ENCODE measurements at places on chromosomes 11 and 22.

- peak; percentile 81 for DNase-seq
Measured at GRCh38 chr11:119375337-119376196, 5.9 kb downstream of the USP2 start.

GRCh38 chr11:111246956-111247355 is 1.4 kb downstream of the POU2AF2 start:
- DNase-seq: no peak

GRCh38 chr11:134625631-134626030 is 213.6 kb upstream of the B3GAT1 start:
- no peak for DNase-seq

DNA sequence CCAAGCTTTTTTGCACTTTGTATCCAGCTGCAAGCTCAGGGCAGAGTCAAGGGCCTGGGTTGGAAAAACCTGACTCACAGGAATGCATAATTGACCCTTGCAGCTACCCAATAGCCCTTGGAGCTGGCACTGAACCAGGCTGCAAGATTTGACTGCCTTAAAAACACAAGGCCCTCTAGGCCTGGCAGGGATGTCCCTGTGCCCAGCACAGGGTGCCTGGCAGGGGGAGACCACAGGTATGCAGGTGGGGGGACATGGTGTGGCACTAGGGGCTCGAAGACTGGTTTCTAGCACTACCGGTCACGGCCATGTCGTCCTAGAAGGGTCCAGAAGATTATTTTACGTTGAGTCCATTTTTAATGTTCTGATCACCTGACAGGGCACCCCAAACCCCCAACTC is 30.2 kb downstream of the SBF1 start:
- DNase-seq: no peak

DNA sequence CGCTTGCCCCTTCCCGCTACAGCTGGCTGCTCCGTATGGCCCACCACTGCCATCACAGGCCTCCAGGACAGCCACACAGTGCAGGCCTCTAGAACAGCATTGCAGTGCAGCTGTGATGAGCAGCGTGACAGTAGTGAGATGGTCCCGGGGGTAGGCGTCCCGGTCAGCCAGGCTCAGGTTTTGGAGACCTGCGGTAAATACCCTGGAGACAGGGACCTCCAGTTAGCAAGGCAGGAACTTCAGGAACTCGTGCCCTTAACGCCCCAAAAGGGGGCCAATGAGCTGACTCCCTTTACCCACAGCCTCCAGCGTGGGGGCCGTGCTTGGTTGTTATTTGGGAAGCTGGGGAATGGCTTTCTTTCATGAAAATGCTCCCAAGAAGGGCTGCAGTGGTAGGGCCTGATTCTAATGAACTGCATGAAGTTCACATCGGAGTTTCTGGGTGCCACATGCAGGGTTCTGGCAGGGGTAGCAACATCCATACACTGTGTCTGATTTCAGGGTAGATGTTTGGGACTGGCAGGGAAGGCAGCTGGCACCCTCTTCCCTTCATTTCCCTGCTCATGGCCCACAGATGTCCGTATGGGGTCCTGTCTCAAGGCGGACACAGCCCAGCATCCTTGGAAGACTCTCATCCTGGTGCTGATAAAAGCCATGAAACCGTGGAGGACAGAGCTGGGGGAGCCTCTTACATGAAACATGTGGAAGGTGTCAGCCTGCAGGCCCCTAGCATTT is 440.5 kb downstream of the TBC1D22A start:
- no peak for DNase-seq

- DNase-seq: no peak
Measured at GRCh38 chr11:71176812-71177211, 75.6 kb downstream of the SHANK2 start.

- no peak for DNase-seq
Measured at GRCh38 chr11:304061-304506, 3.5 kb upstream of the IFITM2 start.

DNA sequence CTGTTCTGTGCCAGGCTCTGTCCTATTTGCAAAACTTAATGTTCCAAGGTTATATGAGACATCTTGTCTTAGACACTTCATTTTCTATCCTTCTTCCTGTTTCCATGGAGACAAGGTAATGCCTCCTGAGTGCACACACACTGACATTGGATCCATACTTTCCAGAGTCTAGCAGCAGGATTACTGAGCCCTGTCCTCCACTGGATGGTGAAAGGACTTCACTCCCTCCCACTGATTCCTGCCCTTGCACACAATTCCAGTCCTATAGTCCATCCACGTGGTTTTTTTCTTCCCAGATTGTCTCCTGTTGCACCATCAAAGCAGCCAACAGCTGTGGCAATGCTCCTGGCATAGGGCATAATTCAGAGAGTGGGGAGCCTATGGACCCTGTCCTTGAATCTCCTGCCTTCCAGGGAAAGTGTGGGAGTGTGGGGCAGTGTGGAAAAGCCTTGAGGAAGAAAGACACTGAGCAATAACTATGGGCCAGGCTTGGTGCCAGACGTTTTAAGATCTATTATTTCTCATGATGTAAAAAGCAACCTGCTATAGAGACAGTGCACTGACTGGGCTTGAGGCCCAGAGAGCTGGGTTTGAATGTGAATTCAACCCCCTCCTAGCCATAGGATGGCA is 31.3 kb downstream of the SERPINH1 start:
- DNase-seq: peak; percentile 87

- DNase-seq: no peak
Measured at GRCh38 chr11:29734287-29734686, 282.5 kb downstream of the KCNA4 start.

- no peak for DNase-seq
Measured at GRCh38 chr11:110833033-110833484, 120.8 kb upstream of the ARHGAP20 start.

DNA sequence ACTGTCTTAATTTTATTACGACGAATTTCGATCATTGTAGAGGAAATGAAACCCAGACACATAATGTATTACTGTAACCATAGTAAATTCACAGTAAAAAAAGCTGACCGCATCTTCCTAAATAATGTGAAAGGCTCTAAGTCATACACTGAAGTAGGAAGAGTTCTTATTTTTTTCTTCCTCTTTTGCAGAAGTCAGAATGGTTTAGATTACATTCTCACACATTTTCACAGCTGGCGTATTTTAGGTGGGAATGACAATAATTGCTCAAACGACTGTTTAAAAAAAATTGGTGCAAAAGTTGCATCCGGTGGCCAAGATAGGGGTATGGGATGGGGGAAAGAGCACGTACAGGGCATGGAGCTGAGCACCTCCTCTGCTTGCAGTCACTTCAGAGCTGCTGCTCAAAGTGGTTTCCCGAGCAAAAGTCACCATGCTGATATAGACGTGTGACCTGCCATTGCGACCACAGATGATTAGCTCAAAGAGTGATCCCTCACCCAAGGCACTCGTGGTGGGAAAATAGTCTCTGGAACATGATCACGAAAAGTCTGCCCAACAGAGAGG is 35.3 kb downstream of the MMP13 start:
- no peak for DNase-seq

- peak; percentile 56 for DNase-seq
Measured at GRCh38 chr22:35749808-35750207, 32.1 kb downstream of the APOL5 start.

GRCh38 chr22:35218079-35218478 is 39.2 kb upstream of the HMGXB4 start:
- DNase-seq: no peak

- DNase-seq: no peak
Measured at GRCh38 chr22:22830193-22830592, 57.4 kb upstream of the IGLL5 start.

DNA sequence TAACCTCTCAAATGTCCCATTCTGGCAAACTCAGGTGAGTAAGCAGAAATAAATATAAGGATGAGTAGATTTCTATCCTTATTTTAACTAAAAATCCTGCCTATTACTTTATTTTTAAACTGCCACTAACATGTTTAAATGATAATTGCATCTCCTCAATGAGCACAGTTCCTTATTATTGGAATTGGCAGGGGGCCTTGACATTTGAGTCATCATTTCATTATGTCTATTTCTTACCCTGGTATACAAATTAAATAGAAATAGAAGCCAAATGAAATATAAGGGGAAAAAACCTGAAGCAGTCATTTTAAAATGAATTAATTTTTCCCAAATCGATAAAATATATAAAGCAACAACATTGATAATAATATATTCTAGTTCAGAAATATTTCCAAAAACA is 81.2 kb downstream of the GUCY1A2 start:
- DNase-seq: peak; percentile 45

GRCh38 chr11:73248526-73249185 is 23.5 kb upstream of the P2RY6 start:
- no peak for DNase-seq

- DNase-seq: peak; percentile 31
Measured at GRCh38 chr11:110295086-110295485, 1.3 kb downstream of the RDX start.

- DNase-seq: no peak
Measured at GRCh38 chr11:94877443-94878200, 95.7 kb downstream of the CWC15 start.

DNA sequence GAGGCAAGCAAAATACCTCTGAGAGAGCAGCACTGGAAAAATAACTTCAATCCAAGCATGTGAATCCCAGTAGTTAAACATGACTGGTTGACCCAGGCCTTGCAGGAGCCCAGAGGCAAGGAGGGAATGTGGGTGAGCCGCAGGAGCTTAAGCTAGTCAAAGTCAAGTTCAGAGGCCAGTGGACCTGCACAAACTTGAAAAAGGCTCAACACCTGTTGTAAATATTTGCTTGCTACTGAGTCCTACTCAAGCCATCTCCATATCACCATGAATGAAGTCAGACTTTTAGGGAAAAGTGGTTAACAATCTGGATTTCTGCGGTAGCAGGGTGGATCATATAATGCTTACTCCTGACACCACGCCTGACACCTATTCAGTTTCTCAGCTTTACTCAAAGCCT is 4.8 kb upstream of the CAT start:
- DNase-seq: peak; percentile 31

GRCh38 chr11:86993031-86993430 is 37.8 kb upstream of the FZD4 start:
- DNase-seq: no peak

DNA sequence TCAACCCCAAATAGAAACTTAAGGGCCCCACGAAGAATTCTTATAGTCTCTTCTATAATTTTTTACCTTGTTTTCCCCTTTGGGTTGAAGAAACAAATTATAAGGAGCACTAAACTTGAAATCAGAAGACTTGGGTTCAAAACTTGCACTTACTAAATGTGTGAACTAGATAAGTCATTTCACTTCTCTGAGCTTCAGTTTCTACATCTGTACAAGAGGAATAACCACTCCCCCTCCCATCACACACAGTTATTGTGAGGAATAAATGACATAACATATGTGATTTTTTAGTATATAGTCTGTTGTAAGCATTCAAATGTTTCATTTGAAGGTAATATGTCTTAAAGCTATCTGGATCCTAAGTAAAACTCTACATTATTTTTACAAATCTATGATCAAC is 78.8 kb downstream of the LIF start:
- DNase-seq: no peak

GRCh38 chr11:45828996-45829395 is 18.3 kb upstream of the CRY2 start:
- DNase-seq: no peak

- no peak for DNase-seq
Measured at GRCh38 chr22:24037851-24038765, 27.0 kb downstream of the CABIN1 start.

- no peak for DNase-seq
Measured at GRCh38 chr11:73830261-73830660, 42.6 kb downstream of the MRPL48 start.

GRCh38 chr11:110827276-110827675 is 115.0 kb upstream of the ARHGAP20 start:
- DNase-seq: no peak

DNA sequence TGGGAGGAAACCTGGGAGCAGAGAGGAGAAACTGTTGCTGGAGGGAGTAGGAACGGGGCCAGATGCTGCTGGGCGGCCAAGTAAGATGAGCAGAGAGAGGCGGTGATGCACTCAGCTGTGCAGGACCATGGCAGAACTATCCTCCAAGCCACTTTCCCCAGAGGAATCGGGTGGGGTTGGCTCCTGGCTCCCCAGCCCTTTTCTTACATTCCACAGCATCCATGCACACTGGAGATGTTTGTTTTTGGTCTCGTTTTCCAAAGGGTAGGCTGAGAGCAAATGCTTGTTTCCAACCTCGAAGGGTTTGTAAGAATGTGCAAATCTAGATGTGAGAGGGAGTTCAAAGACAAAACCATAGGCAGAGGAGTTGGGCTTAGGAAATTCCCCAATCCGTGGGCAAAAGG is 73.2 kb downstream of the DBX1 start:
- DNase-seq: no peak

DNA sequence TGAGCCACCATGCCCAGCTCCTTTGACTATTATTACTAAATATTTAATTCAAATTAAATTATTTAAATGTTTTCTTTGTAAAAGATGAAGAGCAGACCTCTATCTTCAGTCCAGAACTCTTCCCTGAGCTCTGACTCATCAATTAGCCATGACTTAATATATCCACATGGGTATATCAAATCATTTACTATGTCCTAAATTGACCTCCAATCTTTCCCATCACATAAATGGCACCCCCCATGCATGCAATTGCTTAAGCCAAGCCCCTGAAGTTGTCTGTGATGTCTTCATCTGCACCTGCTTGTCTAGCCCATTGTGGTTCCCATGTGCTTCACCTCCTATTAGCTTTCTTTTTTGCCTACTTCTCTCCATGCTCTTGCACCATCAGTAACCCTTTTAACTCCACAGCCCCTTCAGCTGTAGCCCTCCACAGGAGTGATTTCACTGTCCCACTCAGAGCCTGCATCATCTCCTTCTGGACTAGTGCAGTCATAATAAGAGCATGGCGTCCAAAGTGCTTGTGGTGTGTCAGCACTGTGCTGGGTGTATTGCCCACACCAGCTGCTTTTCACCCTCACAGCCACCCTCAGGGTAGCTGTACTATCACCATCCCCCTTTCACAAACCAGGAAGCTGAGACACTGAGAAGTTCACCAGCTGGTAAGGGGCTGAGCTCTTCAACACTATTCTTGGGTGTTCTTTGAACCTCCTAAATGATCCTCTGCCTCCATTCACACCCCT is 11.8 kb upstream of the THY1 start:
- no peak for DNase-seq

- DNase-seq: no peak
Measured at GRCh38 chr22:47615051-47615450, 852.6 kb downstream of the TBC1D22A start.

DNA sequence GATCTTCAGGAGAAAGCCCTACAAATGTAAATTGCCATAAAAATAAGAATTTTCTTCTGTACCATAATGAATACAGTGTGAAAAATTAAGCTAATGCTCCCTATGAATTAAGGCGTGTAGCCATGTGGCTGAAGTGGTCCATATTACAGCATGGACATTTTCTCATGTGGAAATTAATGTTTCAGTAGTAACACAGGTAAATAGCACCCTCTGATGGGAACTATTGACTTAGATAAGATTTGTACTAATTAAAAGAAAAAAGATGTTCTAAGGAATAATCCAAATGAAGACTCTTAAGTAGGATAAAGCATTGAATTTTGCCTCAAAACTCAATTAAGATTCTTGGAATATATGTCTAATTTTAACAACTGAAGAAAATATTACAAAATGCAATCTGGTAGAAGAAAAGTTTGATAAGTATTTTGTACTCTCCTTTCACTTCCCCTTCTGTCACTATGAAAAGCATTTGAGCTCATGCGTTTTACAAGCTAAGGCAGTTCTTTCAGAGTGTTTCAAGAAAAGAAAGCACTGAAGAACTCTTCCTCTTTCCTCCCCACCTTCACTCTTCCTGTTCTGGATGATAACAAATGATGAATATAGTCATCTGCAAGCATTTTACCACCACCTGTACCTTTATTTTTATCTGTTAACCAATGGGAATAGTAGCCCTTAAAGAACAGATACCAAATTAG is 9.9 kb upstream of the OR8D2 start:
- DNase-seq: no peak
